Activated naive CD4-positive, alpha-beta T cell treated with anti-CD3 and anti-CD28 coated beads, Interleukin-2, amount 10 ng/mL, durations not matched to agents 7 days and 5 days (primary cell): ENCODE measurements at places on chromosomes 1 and 21.
A peak's percentile ranks its signal among the peaks of the same experiment; 100 is the strongest.

DNA sequence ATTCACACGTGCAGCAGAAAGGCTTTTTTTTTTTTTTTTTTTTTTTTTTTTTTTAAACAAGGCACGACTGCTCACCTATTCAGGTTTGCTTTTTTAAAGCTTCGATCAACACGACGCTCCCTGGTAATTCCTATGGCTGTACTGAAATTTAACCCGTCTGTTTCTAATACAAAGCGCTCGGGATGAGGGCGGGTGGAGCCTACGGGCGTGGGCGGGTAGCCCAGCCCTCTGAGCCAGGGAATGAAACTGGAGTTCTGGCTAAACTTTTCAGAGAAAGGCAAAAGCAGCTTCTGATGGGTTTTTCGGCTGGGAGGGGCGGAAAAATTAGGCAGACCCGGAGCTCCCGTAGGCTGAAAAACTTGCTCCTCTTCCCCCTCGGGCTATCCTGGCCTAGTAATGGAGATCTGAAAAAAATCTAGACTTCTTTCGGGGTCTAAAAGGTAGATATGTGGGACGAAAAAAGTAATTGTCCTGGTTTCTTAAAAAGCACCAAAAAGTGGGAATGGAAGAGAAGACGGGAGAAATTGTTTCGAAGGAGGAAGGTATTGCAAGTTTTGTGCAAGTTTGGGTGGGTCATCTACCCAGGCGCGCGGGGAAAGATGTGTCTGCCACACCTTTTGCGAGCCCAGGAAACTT, 7.4 kb downstream of the NR5A2 start:
- no peak overlapping the region for H3K4me3 ChIP-seq
- peaks cover 48% of the 10 kb centered on the region for H3K27me3 ChIP-seq
- no peak for DNase-seq
- H3K27ac ChIP-seq: no peak overlapping the region
- H3K36me3 ChIP-seq: no peaks in the 10 kb centered on the region

DNA sequence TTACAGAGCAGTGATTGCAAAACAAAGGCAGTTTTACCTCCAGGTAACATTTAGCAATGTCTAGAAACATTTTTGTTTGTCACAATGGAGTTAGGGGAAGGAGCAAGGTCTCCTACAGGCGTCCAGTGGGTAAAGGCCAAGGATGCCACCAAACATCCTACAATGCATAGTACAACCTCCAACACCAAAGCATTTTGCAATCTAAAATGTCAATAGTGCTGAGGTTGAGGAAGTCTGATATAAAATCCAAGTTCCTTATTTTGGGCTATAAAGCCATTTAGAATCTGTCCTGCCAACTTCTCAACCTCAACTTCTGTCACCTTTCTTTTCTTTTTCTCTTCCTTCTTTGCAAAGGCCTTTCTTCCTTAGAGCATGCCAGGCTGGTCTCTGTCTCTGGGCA, 111.2 kb downstream of the FASLG start:
- no peaks in the 10 kb centered on the region for H3K4me1 ChIP-seq
- H3K36me3 ChIP-seq: no peaks in the 10 kb centered on the region
- H3K27me3 ChIP-seq: no peaks in the 10 kb centered on the region
- no peak for DNase-seq
- H3K4me3 ChIP-seq: no peak overlapping the region

- no peak for DNase-seq
- peaks cover 7% of the 10 kb centered on the region for H3K4me1 ChIP-seq
- peaks cover 63% of the 10 kb centered on the region for H3K27me3 ChIP-seq
- no peak overlapping the region for H3K4me3 ChIP-seq
- no peaks in the 10 kb centered on the region for H3K36me3 ChIP-seq
- H3K27ac ChIP-seq: no peak overlapping the region
These were observed 21.1 kb downstream of the ERG start for GRCh38 chr21:38477226-38477625.

GRCh38 chr1:230611128-230611877, 31.0 kb upstream of the COG2 start:
- H3K4me3 ChIP-seq: no peak overlapping the region
- no peaks in the 10 kb centered on the region for H3K36me3 ChIP-seq

DNA sequence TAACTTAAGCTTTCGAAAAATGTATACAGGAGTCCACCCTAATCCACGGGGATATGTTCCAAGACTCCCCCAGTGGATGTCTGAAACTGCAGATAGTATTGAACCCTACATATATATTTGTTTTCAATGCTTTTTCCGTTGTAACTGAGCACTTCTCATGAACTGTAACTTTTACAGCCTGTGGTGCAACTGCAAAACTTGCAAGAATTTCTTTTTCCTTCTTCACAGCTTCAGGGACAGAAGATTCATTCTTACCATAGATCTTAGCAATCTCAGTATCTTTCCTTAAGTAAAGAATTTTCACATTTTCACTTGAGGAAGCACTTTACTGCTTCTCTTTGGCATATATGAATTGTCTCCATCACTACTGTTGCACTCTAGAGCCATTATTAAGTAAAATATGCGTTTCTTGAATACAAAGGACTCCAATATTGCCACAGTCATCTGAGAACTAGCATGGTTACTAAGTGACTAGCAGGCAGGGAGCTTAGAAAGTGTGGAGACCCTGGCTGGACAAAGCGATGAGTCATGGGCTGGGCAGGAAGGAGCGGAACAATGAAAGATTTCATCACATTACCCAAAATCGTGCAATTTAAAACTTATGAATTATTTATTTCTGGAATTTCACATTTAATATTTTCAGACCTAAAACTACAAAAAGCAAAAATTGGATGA, 14.1 kb downstream of the DPYD start:
- H3K27me3 ChIP-seq: no peaks in the 10 kb centered on the region
- no peak overlapping the region for H3K4me3 ChIP-seq
- H3K4me1 ChIP-seq: peaks cover 24% of the 10 kb centered on the region
- H3K36me3 ChIP-seq: peaks cover 11% of the 10 kb centered on the region
- no peak overlapping the region for H3K27ac ChIP-seq
- DNase-seq: no peak

- H3K27ac ChIP-seq: no peak overlapping the region
- H3K4me1 ChIP-seq: peaks cover 19% of the 10 kb centered on the region
- H3K4me3 ChIP-seq: no peak overlapping the region
These were observed 36.2 kb downstream of the MEF2D start for GRCh38 chr1:156464335-156464734.

DNA sequence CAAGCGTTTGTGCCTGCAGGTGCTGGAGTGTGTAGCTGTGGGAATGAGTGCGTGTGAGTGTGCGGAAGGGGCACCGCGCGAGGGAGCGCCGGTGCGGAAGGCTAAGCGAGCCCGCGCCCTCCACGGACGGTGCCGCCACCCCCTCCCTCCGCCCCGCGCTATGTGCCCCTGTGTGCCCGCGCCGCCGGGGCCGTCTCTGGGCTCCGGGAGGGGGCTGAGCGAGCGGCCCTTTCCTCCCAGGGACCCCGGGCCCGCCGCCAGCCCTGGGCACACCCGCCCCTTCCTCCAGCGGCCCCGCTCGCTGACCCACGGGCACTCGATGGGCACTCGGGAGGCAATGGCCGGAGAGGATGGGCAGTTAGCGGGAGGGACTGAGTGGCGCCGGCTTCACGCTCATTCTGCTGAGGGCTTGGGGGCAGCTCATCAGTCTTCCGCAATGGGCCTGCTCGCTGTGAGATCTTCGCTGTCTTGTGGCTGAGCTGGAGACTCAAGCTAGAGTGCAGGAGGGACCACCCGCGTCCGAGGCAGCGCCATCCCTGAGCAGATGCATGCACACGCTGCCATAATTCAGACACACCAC, 8.6 kb upstream of the ADGRB2 start:
- H3K4me1 ChIP-seq: peaks cover 20% of the 10 kb centered on the region
- peak overlapping the region; percentile 64 for H3K4me3 ChIP-seq
- no peaks in the 10 kb centered on the region for H3K36me3 ChIP-seq
- H3K27ac ChIP-seq: no peak overlapping the region

- H3K4me1 ChIP-seq: no peaks in the 10 kb centered on the region
- DNase-seq: no peak
- H3K4me3 ChIP-seq: no peak overlapping the region
- H3K36me3 ChIP-seq: no peaks in the 10 kb centered on the region
These were observed 128.5 kb upstream of the SERTAD4 start for GRCh38 chr1:210104103-210104502.

DNA sequence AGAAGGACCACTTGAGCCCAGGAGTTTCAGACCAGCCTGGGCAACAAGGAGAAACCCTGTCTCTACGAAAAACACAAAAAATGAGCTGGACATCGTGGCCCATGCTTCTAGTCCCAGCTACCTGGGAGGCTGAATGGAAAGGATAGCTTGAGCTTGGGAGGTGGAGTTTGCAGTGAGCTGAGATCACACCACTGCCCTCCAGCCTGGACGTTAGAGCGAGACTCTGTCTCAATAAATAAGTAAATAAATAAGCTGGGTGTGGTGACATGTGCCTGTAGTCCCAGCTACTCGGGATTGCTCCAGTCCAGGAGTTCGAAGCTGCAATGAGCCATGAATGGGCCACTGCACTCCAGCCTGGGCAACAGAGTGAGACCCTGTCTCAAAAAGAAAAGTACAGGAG, 3.6 kb downstream of the AKR1A1 start:
- no peak overlapping the region for H3K4me3 ChIP-seq
- peaks cover 35% of the 10 kb centered on the region for H3K4me1 ChIP-seq
- no peak overlapping the region for H3K27ac ChIP-seq

DNA sequence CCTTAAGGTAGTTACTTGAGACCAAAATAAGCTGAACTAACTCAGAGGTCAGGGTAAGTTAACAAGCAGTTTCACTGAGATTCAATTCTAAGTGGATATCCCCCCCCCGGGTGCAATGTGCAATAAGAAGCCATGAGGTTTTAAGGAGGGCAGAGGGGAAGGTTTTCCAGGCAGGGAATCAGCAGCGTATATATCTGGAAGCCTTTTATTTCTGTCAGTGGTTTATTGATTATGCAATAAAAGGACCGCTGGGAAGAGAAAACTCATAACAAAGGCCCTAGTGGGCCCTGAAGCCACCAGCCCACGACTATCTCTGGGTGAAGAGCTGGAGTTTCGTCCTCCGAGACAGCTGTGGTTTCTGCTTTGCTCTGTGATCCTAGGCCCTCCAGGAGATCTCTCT, 53.1 kb upstream of the CTPS1 start:
- no peaks in the 10 kb centered on the region for H3K4me1 ChIP-seq
- no peak for DNase-seq
- H3K27me3 ChIP-seq: peaks cover 26% of the 10 kb centered on the region
- no peak overlapping the region for H3K4me3 ChIP-seq

- no peaks in the 10 kb centered on the region for H3K36me3 ChIP-seq
- no peaks in the 10 kb centered on the region for H3K4me1 ChIP-seq
- H3K27ac ChIP-seq: no peak overlapping the region
- no peak overlapping the region for H3K4me3 ChIP-seq
- no peak for DNase-seq
These were observed 2005.7 kb downstream of the MRPL39 start for GRCh38 chr21:23601549-23601948.

DNA sequence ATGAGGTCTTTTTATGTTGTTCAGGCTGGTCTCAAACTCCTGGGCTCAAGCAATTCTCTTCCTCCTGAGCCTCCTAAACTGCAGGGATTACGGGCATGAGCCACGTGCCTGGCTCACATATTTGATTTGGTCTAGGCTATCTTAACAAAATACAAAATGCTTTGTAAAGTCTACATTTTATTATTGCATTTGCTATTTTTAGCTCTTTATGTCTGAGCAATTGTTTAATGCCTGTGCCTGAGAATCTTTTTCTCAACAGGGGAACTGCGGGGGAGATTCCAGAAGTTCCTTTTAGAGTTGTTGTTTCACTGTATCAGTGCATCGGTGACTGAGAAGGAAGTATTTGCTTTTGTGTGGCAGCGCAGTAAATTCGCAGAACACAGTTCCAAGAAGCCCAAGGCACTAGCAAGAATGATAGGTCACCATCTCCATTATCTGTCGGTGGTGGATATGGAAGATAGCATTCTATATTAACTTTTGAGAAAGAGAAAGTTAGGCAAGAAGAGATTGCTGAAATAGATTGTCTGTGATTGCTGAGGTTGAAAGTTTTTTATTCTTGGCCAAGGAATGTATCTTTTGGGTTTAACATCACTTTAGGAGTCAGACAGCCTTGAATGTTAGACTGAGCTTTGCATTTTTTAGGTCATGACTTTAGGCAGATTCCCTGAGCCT, 167.3 kb downstream of the PDE4B start:
- DNase-seq: no peak
- H3K4me3 ChIP-seq: no peak overlapping the region
- H3K27ac ChIP-seq: no peak overlapping the region
- H3K36me3 ChIP-seq: no peaks in the 10 kb centered on the region
- H3K27me3 ChIP-seq: no peaks in the 10 kb centered on the region
- H3K4me1 ChIP-seq: peaks cover 6% of the 10 kb centered on the region

GRCh38 chr1:59819566-59820438, 5.1 kb downstream of the HOOK1 start:
- H3K36me3 ChIP-seq: peaks cover 4% of the 10 kb centered on the region
- H3K27me3 ChIP-seq: no peaks in the 10 kb centered on the region
- no peak overlapping the region for H3K4me3 ChIP-seq
- no peaks in the 10 kb centered on the region for H3K4me1 ChIP-seq

GRCh38 chr1:36652586-36652985, 169.9 kb upstream of the CSF3R start:
- H3K27me3 ChIP-seq: peaks cover 46% of the 10 kb centered on the region
- no peak overlapping the region for H3K27ac ChIP-seq
- peak; percentile 8 for DNase-seq
- no peak overlapping the region for H3K4me3 ChIP-seq
- peaks cover 2% of the 10 kb centered on the region for H3K4me1 ChIP-seq

DNA sequence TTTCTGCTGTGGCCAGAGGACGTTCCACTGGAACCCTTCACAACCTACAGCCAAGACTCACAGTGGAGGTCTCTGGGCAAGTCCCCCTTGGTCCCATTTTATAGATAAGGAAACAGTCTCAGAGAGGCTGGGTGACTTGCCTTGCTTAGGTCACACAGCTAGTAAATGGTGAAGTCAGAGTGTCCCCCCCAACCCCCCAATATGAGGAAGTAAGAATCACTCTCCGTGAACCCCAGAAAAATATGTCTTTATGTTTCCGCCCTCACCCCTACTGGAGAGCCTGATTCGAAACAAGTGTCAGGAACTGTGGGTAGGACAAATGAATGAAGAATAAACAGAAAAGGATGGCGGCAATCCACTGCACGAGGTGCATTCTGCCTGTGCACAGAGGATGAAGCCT, 56.7 kb downstream of the H3-3A start:
- no peak for DNase-seq
- H3K27ac ChIP-seq: no peak overlapping the region
- H3K4me3 ChIP-seq: no peak overlapping the region
- H3K36me3 ChIP-seq: no peaks in the 10 kb centered on the region

DNA sequence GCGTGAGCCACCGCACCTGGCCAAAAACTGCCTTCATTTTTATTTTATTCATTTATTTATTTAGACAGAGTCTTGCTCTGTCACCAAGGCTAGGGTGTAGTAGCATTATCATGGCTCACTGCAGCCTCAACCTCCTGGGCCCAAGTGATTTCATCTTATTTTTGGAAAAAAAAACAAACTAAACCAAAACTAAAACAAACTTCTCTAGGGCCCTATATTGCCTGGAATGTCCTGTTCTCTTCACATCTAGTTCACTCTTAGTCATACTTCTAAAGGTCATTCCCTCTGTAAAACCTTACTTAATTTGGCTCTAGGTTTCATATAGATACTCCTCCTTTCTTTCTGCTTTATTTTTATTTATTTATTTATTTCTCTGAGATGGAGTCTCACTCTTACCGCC, 15.6 kb downstream of the RPS27 start:
- no peaks in the 10 kb centered on the region for H3K36me3 ChIP-seq
- DNase-seq: no peak
- no peak overlapping the region for H3K4me3 ChIP-seq
- no peaks in the 10 kb centered on the region for H3K27me3 ChIP-seq
- H3K27ac ChIP-seq: no peak overlapping the region

- H3K36me3 ChIP-seq: no peaks in the 10 kb centered on the region
- no peak for DNase-seq
- H3K27me3 ChIP-seq: no peaks in the 10 kb centered on the region
- no peak overlapping the region for H3K4me3 ChIP-seq
- no peaks in the 10 kb centered on the region for H3K4me1 ChIP-seq
- H3K27ac ChIP-seq: no peak overlapping the region
These were observed 279.2 kb downstream of the NEGR1 start for GRCh38 chr1:72003092-72003491.
